ENCODE measurements at places on chromosomes 16 and 17. TPM values are rescaled to one million over a fixed set of nuclear protein-coding genes. Genes with fewer than 3 reads are reported as not detected.
A peak's percentile ranks its signal among the peaks of the same experiment; 100 is the strongest.

- no peaks in the 10 kb centered on the region for H3K36me3 ChIP-seq
- no peak overlapping the region for H3K27ac ChIP-seq
- H3K27me3 ChIP-seq: no peaks in the 10 kb centered on the region
Observed at GRCh38 chr17:63349478-63350000, 96.6 kb downstream of the CYB561 start.

DNA sequence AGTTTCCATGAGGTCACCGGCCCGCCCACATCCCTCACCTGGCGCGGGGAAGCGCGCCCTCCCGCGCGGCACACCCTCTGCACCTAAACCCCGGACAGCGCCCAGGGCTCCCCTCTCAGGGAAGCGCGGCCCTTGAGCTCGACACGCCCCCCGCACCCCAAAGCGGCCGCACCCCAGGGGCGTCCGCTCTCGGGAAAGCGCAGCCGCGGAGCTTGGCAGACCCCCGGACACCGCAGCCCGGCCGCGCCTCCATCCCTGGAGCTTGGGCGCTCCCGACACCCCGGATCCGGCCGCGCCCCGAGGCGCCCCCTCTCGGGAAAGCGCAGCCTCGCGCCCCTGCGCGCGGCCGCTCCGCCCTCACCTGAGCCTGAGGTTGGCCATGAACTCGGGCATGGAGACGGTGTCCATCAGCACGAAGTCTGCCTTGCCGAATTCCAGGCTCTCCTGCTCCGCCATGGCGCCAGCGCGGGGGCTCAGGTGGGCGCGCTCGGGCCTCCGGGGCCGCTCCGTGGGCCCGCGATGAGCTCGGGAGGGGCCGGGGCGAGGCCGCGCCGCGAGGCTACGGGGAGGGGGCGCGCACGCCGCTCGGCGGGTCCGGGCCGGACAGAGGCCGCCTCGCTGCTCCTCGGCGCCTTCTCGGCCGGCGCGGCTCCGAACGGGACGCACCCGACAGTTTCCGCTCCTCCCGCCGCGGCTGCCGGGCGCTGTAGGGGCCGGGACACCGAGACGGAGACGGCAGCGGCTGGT is at the start of gene MYO1D:
MYO1D (minus strand) TSS at position 708 of the 747 bp plus-strand sequence; CDS start at position 456, 252 bp downstream.
- no peak for DNase-seq
- H3K27ac ChIP-seq: peak within 1 kb of the TSS; percentile 66
- H3K4me1 ChIP-seq: no peaks in the 10 kb centered on the region
- no peaks in the 10 kb centered on the region for H3K36me3 ChIP-seq
- peak within 1 kb of the TSS; percentile 72 for H3K4me3 ChIP-seq
- H3K27me3 ChIP-seq: no peaks in the 10 kb centered on the region

DNA sequence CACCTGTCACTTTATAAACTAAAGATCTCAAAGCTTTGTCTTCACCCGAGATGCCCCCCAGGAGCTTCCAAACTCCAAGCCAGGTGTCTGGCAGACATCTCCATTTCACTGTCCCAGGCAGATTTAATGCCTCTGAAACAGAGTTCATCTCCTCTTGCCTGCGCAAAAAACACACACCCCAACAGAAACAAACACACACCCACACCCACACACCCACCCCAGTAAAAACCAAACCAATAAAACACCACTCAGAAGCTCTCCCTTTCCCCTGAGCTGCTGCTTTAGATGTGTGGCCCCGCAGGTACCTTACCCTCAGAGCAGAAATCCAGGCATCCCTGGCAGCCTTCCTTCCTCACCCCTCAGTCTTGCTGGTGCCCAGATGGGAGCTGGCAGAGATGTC is 14.4 kb downstream of the SEC14L1 start:
- peaks cover 6% of the 10 kb centered on the region for H3K36me3 ChIP-seq
- no peak overlapping the region for H3K4me3 ChIP-seq
- no peaks in the 10 kb centered on the region for H3K27me3 ChIP-seq
- DNase-seq: no peak
- peaks cover 3% of the 10 kb centered on the region for H3K4me1 ChIP-seq

Gene KIAA0513
- 4.3 TPM for total RNA-seq

Gene GP1BA
- 0.74 TPM for total RNA-seq
